Suppressor macrophage (primary cell): ENCODE measurements at places on chromosomes 5 and 9.
A peak's percentile ranks its signal among the peaks of the same experiment; 100 is the strongest.

GRCh38 chr5:99378443-99378842 is 449.6 kb upstream of the CHD1 start:
- DNase-seq = no peak

DNA sequence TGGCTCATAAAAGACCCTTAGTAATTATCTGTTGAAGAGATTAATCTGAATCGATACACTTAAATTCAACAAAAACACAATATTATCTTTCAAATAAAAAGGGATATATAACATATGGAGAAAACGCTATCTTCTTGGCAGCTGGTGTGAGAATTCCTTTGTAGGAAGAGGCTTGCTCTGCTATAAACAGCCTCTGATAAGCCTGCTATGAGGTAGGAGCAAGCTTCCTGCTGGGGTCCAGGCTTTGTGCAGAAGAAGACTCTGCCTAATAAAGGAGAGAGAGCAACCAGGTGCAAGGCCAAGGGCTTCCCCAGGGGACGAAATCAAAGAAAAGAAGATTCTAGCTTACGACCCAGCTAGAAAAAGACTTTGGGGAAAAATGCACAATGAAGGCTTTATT is 43.3 kb upstream of the SSBP2 start:
- DNase-seq = no peak

DNA sequence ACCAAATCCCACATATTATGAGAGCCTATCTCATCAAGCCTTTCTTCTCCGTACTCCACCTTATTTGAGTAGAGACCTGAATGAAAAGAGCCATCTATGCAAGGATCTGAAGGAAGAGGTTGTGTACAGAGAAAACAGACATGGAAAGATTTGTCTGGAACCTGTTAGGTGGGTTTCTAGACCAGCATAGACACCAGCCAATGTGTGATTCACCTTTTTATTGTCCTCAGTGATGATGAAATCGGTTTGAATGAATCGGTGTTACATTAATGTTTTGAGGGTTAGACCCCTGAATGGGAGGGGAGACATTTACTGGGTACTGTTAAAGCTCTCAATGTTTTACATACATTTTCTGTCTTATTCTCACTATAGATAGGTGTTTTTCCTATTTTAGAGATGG is 223.6 kb downstream of the NMUR2 start:
- DNase-seq = no peak

DNA sequence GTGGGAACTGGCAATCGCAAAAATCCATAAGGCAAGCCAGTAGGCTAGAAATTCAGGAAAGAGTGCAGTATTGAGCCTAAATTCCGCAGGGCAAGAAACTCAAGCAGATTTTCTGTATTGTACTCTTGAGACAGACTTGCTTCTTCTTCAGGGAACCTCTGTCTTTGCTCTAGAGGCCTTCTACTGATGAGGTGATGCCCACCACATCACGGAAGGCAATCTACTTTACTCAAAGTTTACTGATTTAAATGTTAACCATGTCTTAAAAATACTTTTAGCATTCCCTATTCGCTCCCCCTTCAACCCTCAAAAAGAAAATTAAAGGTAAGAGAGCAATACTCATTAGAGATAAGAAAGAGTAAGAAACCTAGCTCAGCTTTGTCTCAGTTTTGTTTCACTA is 11.3 kb downstream of the IL7R start:
- no peak for DNase-seq

- no peak for DNase-seq
Measured at GRCh38 chr5:147520450-147520849, 10.6 kb upstream of the DPYSL3 start.

- peak; percentile 23 for DNase-seq
Measured at GRCh38 chr5:32031089-32031488, 143.0 kb downstream of the GOLPH3 start.

DNA sequence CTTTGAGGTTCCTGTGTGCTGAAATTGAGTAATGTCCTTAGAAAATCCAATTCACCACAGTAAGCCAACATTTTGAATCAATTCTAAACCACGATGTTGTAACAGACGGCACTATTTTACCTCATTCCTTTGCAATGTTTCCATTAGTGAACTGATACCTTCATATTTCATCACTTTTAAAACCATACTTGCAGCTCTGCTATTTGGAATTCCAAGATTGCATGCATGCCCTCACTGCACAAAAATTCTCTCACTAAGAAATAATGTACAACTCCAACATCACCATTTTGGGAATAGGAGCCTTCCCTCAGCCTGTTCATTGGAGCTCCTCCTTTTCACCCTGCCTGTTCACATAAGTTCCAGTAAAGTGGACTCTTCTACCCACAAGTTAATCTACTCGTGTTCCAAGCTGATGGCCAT is 74.8 kb upstream of the TGFBR1 start:
- no peak for DNase-seq

DNA sequence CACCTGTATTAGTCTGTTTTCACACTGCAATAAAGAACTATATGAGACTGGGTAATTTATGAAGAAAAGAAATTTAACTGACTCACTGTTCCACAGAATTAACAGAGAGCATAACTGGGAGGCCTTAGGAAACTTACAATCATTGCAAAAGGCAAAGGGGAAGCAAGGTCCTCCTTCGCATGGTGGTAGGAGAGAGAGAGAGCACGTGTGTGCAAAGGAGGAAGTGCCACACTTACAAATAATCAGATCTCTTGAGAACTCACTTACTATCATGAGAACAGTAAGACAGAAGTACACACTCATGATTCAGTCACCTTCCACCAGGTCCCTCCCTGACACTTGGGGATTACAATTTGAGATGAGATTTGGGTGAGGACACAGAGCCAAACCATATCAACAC is 258.7 kb downstream of the TRIM32 start:
- DNase-seq = peak; percentile 90

- DNase-seq = no peak
Measured at GRCh38 chr9:121895358-121895757, 197.8 kb downstream of the TTLL11 start.

DNA sequence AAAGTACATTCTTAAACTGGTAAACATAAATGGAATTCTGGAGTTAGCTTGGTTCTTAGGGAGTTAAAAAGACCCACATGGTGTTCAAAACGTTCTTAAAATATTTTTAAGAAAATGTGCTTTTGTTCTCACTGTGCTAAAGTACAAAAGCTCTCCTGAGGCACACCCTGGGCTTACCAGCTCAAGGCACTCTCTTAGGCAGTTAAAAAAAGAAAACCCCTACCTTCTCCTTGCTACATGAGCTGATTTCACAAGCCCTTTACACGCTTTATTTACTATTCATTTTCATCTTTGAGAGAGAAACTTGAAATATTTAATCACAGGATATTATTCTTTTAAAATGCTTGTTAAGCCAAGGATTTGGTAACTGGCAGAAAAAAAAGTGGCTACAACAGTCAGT is 723.3 kb upstream of the GRAMD2B start:
- no peak for DNase-seq

GRCh38 chr5:33524476-33524875 is 83.7 kb downstream of the TARS1 start:
- no peak for DNase-seq

DNA sequence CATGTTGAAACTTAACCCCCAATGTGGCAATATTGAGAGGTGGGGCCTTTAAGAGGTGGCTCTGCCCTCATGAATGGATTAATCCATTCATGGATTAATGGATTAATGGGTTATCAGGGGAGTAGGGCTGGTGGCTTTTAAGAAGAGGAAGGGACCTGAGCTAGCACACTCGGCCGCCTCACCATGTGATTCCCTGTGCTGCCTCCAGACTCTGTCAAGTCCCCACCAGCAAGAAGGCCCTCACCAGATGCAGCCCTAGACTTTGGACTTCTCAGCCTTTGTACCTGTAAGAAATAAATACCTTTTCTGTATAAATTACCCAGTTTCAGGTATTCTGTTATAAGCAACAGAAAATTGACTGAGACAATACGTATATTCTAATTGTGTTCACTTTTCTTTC is 272.2 kb upstream of the DMRT1 start:
- no peak for DNase-seq

DNA sequence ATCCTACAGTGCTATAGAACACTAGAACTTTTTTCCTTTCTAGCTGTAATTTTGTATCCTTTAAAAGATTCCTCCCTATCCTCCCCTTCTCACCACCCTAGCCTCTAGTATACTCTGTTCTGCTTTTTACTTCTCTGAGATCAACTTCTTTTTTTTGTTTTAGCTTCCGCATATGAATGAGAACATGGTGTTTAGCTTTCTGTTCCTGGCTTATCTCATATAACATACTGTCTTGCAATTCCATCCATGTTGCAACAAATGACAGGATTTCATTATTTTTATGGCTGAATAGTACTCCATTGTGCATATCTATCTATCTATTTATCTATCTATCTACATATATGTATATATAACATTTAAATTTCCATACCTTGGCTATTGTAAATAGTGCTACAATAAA is 126.0 kb upstream of the MAN2A1 start:
- DNase-seq = peak; percentile 59

- DNase-seq = no peak
Measured at GRCh38 chr5:177294632-177295031, 8.9 kb downstream of the RAB24 start.

- no peak for DNase-seq
Measured at GRCh38 chr9:38281917-38282316, 110.6 kb upstream of the ALDH1B1 start.

GRCh38 chr9:115275753-115276152 is 157.8 kb upstream of the TNC start:
- DNase-seq = no peak

DNA sequence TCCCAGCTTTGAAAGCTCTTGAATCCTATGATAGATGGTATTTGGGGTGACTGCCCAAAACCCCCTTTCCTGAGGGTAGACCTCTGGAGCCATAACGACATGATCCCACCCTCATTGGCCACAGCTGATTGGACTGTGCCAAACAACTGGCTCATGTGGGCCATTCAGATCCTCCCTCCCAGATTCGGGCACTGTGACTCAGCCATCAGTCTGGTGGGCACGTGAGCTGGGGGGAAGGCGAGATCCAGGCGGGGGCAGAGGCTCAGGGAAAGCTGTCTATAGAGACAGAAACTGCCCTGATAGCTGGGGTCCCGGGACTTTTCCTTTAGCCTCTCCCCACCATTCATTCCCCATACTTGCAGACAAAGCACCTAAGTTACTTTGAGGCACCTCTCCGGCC is 15.1 kb upstream of the NCS1 start:
- DNase-seq = no peak

GRCh38 chr5:14108170-14108996 is 34.8 kb upstream of the TRIO start:
- peak; percentile 70 for DNase-seq

- DNase-seq = no peak
Measured at GRCh38 chr9:90343366-90343765, 299.3 kb downstream of the DIRAS2 start.

GRCh38 chr5:132273631-132274030 is 16.1 kb downstream of the PDLIM4 start:
- DNase-seq = no peak

GRCh38 chr9:31908158-31908890 is 476.1 kb upstream of the ACO1 start:
- DNase-seq = no peak

GRCh38 chr5:45385321-45386058 is 310.7 kb downstream of the HCN1 start:
- no peak for DNase-seq

GRCh38 chr9:99606296-99606695 is 215.4 kb upstream of the NR4A3 start:
- no peak for DNase-seq

DNA sequence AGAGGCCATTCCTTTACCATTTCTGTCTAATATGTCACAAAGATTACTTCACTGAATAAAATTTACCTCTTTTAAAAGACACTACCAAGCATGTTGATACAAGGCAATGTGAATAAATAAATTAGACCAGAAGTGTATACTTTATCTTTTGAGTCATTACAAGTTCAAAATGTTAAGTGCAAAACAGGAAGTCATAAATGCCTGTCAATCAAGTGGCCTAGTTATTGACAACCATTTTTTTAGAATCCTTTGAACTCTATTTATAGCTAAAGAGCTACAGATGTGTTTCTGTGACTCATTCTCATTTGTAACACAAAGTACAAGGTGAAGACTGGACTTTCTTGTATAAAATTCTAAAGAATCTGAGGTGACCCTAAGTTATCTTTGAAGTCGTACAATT is 602.7 kb upstream of the SEMA6A start:
- no peak for DNase-seq

- no peak for DNase-seq
Measured at GRCh38 chr9:92631452-92632343, 38.2 kb downstream of the IPPK start.

DNA sequence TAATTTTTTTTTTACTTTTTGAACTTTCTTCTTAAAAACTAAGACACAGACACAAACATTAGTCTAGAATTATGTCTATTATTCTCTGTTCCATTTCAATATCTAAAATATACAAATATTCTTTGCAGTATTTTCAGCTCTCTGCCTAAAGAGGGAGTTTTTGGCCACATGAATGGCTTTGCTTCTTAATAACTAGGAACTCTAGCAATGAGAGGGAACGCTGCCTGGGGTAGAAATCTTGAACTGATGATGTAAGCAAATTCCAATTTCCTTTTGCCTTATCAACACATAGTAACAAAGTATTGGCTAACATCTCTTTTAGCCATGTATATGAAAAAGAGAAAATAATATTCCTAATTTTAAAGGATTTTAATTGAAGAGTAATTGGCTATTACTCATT is 51.9 kb downstream of the SLC25A46 start:
- no peak for DNase-seq

- DNase-seq = no peak
Measured at GRCh38 chr9:130895481-130896232, 955 bp downstream of the QRFP start.

- no peak for DNase-seq
Measured at GRCh38 chr9:123608104-123608503, 252.1 kb downstream of the CRB2 start.

- no peak for DNase-seq
Measured at GRCh38 chr9:124776618-124776953, 347 bp upstream of the OLFML2A start.

DNA sequence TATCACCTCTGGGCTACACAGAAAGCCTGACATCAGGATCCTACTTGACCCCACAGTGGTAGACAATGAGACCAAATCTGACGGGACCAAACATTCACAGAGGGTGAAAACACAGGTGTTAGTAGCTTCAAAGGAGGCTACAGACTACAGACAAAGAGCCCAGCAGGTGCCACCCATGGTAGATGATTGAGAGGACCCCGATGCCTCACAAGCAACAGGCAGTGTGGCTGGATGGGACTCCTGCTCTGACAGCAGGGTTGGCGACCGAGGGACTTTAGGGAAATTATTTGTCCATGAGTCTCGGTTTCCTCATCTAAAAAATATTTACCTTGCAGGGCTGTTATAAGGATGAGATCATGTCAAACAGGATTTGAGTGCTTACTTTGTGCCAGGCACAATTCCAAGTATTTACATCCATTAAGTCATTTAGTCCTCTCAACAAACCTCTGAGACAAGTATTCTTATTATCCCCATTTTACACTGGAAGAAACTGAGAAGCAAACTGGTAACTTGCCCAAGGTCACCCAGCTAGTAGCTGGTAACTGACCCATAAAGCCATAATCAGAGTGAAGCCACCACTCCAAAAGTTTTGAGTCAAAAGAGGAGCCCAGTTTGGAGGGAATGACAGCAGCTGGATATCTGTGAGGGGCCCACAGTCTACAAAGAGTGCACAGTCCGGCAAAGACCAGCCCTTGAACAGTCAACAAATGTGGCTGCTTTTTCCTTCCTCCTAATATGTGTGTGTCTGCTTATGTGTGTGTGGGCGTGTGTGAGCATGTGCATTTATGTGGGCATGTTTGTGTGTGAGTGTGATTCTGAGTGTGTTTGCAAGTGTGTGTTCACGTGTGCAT is 502.0 kb downstream of the BNC2 start:
- no peak for DNase-seq
